Amniotic stem cell (primary cell): ENCODE measurements at places on chromosomes 4 and X.

GRCh38 chr4:152217896-152218295, 318.0 kb downstream of the FBXW7 start:
- DNase-seq = no peak

- DNase-seq = no peak
Observed at GRCh38 chr4:94486372-94486801, 34.6 kb downstream of the PDLIM5 start.

- DNase-seq = no peak
Observed at GRCh38 chr4:39362827-39363226, 3.3 kb downstream of the RFC1 start.

GRCh38 chr4:19158107-19158809, 1093.4 kb upstream of the SLIT2 start:
- no peak for DNase-seq

GRCh38 chr4:146506272-146506671, 15.5 kb downstream of the SLC10A7 start:
- no peak for DNase-seq

GRCh38 chr4:175790083-175790482, 22.0 kb downstream of the GPM6A start:
- no peak for DNase-seq

GRCh38 chr4:82372517-82373485, 990 bp downstream of the HNRNPD start:
- DNase-seq = peak; percentile 47

DNA sequence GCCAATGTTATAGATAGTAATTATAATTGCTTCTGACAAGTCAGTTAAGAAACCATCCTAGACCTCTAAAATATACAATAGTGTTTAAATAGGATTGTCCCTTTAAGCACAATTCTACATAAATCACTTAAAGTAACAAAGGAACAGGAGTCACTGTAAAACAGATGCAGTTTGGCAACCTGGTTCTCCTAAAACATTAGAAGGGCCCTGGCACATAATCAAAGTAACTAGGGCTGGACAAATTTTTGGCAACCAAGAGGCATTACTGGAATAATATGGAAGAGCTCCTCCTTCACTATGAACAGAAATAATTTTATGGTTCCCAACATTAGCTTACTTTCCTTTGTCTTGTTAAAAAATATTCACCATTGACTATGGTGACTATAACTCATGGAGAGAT, 75.0 kb upstream of the CCDC160 start:
- DNase-seq = no peak
